ENCODE measurements at places on chromosomes 2 and 18. TPM values are rescaled to one million over a fixed set of nuclear protein-coding genes. Genes with fewer than 3 reads are reported as not detected.

- no peak for DNase-seq
Observed at GRCh38 chr18:79068341-79068936, 755 bp upstream of the ATP9B start.

- no peak for DNase-seq
Observed at GRCh38 chr2:19359456-19359855, 1.0 kb upstream of the OSR1 start.

DNA sequence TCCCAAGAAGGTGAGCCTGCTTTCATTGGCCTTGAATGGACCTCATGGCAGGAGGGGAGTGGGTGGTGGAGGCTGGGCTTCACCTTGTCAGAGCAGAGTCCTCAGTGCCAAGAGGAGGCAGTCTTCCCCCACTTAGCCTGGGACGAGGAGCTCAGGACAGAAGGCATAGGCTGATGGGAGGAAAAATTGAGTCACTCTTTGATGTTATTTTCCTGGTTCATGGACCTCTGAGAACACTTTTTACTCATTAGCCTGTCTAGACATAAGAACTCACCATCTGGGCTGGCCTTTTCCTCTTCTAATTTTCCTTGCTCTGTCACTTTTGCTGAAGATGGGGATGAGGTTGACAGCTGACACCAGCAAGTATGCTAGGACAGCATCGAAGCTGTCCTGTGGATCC is 225.7 kb upstream of the TNP1 start:
- no peak for DNase-seq

GRCh38 chr2:107336526-107336925 is 450.6 kb upstream of the ST6GAL2 start:
- DNase-seq: no peak

KCNJ3 gene
- 4.2 TPM for total RNA-seq

LONRF2 gene
- 9.6 TPM for total RNA-seq
